Peyer's patch (tissue), 4 donors: ENCODE measurements at places on chromosomes 3 and 15. TPM values are rescaled to one million over a fixed set of nuclear protein-coding genes. Genes with fewer than 3 reads are reported as not detected.
A peak's percentile ranks its signal among the peaks of the same experiment; 100 is the strongest.

- peak overlapping the region; percentile 84 for H3K27ac ChIP-seq
- H3K4me3 ChIP-seq: no peak overlapping the region
- no peaks in the 10 kb centered on the region for H3K36me3 ChIP-seq
- no peaks in the 10 kb centered on the region for H3K27me3 ChIP-seq
These were observed 1.7 kb downstream of the TLR9 start for GRCh38 chr3:52223449-52224408.

- H3K4me3 ChIP-seq: no peak overlapping the region
- no peaks in the 10 kb centered on the region for H3K36me3 ChIP-seq
- H3K27ac ChIP-seq: peak overlapping the region; percentile 62
- DNase-seq: no peak
- no peaks in the 10 kb centered on the region for H3K27me3 ChIP-seq
These were observed 75.3 kb downstream of the MYLK start for GRCh38 chr3:123808812-123809211.

- no peaks in the 10 kb centered on the region for H3K4me1 ChIP-seq
- H3K4me3 ChIP-seq: no peak overlapping the region
- H3K27me3 ChIP-seq: no peaks in the 10 kb centered on the region
- DNase-seq: no peak
- no peaks in the 10 kb centered on the region for H3K36me3 ChIP-seq
These were observed 142.8 kb upstream of the IQSEC1 start for GRCh38 chr3:13215940-13216546.

Gene ACKR2
- total RNA-seq: 10.1 TPM

Gene AQP9
- total RNA-seq: 5.8 TPM
